ENCODE measurements at places on chromosomes 4 and X.
A peak's percentile ranks its signal among the peaks of the same experiment; 100 is the strongest.

DNA sequence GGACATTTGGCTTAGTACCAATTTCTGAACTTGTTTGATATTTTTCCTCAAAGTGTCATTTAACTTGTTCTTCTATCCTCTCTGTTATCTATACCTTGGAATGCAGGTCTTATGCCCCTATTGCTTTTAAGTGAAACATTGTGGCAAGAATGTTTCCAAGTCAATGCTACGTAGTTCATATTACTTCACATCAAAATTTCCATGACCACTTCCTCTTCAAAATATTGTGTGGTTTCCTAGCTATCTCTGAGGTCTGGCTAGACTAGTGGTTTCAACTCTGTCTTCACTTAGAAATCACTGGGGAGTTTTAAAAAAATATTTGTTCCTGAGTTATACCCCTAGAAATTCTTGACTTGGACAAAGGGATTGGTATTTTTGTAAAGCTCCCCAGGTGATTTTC lies 20.2 kb upstream of the RASGEF1B start:
- peak; percentile 37 for DNase-seq

DNA sequence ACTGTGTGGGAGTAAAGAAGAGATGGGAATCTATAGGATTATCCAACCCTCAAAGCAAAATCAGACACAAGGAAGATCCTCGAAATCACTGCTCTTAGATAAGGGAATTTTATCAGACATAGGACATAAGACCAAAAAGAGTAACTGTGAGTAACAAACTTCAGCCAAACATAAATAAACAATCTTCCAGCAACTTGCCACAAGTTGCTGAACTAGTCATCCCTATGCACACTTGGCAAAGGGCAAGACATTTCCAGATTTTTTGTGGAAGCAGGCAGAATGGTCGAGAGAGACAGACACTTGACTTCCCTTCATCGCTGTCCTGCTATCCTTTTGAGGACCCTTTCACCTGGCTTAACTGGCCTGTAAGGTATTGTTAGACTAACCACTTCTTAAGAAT lies 89.6 kb downstream of the KCNIP4 start:
- DNase-seq = no peak

DNA sequence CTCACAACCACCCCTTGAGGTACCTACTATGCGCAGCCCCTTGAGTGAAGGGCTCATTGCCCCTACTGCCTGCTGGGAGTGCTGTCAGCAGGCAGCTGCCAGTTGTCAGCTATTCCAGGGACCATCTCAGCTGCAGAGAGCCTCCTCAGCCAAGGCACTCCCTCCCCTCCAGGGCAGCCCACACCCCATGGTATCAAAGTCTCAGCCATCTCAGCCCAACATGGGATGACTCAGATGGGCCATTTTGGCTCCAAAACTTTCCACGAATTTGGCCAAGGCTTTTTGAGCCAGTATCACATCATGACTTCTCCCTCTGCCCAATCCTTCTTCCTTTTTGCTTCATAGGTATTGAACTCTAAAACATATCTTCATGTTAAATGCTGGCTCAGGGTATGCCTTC lies 61.4 kb upstream of the MAP3K15 start:
- no peak for DNase-seq

DNA sequence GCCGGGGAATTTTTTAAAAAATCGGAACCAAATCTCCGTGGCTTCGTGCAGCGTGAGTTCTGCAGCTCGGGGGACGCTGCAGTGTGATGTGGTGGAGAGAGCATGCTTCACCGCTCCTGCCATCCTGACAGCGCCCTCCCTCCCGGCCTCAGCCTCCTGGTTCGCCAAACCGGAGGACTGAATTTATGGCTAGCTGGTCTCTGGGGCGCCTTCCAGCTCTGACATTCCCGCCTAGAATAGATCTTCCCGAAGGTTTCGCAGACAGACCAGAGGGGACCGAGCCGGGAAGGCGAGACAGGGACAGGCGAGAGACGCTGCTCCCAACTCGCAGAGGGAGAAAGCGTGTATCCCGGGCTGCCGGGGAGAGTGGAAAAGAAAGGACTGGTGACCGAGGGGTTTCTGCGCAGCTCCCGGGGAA lies 25.9 kb downstream of the HOPX start:
- no peak for DNase-seq

GRCh38 chrX:153530411-153531129 lies 13.1 kb downstream of the ATP2B3 start:
- DNase-seq = no peak

DNA sequence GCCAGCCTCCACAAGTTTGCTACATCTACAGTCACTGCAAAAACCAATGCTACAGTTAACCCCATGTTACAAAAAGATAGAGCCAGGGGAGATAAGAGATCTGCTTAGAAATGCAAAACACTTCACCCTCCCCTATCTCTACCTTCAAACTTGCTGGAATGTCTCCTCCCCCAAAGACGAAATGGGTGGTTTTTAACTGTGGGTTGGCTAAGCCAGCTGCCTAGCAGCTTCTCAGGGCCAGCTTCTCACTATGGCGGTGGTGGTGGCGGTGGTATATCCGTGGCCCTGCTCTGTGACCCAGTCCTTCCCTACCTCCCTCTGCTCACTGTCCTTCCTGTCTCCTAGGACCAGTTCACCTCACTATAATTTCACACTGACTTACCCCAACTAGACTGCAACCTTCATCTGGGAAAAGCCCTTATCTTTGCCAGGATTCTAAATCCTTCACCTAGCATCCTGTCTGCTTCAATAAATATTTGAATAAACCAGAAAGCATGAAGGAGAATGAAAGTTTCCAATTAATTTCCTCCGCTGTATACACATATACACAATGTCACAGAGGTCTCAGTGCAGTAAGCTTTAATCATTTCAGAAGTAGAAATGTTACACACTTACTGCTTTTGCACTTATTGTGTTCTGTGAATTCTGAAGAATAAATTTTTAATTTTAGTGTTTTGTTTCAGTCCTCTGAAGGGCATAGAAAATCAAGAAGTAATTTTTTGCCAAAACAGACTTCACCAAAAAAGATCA lies 46.3 kb downstream of the SH3KBP1 start:
- no peak for DNase-seq
